Gastrocnemius medialis (tissue), 4 donors: ENCODE measurements at places on chromosomes 3 and 15.
A peak's percentile ranks its signal among the peaks of the same experiment; 100 is the strongest.

GRCh38 chr3:151563305-151563704, 102.4 kb upstream of the IGSF10 start:
- DNase-seq: no peak

DNA sequence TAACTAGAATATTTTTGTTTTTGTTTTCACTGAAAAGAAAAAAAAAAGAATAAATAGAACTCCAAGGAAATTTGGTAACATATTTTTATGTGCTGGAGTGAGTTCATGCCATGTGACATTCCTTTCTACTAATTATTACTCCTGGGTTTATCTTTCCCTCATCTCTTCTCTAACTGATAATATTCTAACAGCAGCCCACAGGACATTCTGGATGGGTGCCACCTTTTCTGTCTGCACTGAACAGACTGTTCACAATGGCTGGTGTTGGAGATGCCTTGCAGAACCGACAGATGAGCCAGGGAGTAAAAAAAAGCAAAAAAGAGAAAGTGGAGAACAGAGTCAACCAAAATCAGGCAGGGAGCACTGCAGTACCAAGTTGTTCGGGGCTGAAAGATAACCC, 151.3 kb downstream of the OR4M2 start:
- no peak for DNase-seq

- DNase-seq: no peak
Observed at GRCh38 chr3:130946882-130947281, 53.0 kb downstream of the ATP2C1 start.

DNA sequence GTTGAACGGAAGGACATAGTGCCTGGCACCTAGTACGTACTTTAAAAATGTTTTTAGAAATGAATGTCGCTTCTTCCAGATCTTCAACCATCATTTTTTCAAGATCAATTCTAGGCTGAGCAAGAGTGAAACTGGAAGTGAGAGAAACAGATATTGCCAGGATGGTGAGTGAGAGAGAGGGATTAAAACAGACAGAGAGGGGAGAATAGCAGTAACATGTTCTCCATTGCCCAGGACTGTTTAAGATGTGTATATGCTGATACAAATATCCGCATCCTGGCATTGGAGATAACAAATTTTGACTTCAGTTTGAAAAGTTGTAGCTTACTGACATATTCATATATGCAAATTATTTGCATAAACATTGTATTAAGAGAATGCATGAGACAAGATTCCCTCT, 1156.1 kb downstream of the TBL1XR1 start:
- no peak for DNase-seq

GRCh38 chr3:100556673-100557310, 52.6 kb upstream of the ADGRG7 start:
- DNase-seq: no peak

GRCh38 chr3:149621218-149622005, 36.4 kb downstream of the WWTR1 start:
- DNase-seq: no peak

DNA sequence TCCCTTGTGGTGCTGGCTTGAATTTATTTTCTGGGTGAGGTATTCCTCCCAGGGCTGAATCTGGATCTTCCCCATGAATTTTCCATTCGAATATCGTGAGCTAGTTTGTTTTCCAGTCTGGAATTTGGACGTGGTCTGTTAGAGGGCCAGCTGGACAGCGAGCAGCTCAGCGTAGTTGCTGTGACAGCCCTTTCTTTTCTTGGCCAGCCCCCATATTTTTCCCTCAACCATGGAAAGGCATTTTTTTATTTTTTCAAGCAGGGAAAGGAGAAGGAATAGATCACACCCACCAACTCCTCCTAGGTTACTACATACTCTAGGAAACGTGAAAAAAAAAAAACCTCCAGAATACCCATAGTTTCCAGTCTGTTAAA, 152.0 kb downstream of the KLHL25 start:
- DNase-seq: peak; percentile 32

DNA sequence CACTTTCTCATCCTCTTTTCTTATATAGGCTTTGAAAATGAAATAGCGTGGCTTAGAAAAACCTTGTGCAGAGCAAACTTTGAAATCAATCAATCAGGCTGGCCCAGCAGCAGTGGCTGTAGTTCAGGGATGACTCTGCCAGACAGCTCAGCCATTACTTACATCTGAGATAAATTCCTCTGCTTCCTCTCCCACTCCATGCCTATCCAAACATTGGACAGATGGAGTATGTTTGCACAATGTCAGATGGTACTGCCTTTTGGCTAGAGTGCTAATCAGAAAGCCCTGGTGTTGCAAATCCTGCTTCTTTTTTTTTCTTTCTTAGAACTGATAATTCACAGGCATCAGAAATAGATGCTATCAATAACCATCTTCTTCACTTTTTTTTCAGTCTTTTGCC, 1065.1 kb downstream of the AGBL1 start:
- DNase-seq: no peak

- no peak for DNase-seq
Observed at GRCh38 chr15:66542896-66543295, 22.9 kb downstream of the LCTL start.

- DNase-seq: no peak
Observed at GRCh38 chr3:72137865-72138861, 353.2 kb upstream of the PROK2 start.

GRCh38 chr3:101803173-101803782, 24.3 kb downstream of the NXPE3 start:
- no peak for DNase-seq

- no peak for DNase-seq
Observed at GRCh38 chr15:71272932-71273331, 157.7 kb downstream of the THSD4 start.

DNA sequence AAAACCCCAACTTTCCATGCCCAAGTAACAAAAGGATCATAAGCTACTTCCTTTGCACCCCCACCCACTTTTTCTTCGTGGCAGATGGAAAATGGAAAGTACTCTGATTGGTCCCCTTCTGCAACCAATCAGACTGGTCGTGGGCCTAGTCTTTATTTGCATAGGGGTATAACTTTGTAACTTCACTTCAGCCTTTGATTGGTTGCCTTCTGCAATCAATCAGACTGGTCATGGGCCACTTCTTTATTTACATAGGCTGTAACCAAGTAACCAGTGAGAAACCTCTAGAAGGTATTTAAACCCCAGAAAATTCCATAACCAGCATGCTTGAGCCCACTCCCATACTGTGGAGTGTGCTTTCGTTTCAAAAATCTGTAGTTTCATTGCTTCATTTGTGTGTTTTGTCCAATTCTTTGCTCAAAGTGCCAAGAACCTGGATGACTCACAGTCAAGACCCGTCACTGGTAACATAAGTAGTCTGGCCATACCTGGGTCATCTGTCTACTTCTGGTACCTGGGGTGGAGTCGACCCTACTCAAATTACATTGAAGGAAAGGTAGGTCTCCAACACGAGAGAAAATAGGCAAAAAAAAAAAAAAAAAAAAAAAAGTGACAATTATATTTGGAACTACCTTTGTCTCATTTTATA, 41.9 kb downstream of the CMTM8 start:
- DNase-seq: no peak

DNA sequence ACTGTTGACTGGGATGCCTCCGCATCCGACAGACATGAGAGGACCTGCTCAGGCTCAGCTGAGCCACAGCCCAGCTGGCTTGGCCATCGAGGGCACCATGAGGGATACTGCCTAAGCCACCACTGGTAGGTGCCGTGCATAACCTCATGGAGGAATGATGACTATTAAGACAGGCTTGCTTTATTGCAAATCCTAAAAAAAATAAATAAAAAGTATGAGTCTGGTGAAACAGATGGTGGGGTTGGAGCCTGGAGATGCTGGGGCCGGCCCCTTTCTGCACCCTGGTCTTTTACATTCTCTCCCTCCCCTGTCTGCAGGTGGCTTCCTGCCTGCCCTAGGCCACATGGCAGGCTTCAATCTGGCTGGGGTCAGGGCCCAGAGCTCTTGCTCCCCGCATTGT, 24.0 kb upstream of the RAD18 start:
- DNase-seq: no peak

DNA sequence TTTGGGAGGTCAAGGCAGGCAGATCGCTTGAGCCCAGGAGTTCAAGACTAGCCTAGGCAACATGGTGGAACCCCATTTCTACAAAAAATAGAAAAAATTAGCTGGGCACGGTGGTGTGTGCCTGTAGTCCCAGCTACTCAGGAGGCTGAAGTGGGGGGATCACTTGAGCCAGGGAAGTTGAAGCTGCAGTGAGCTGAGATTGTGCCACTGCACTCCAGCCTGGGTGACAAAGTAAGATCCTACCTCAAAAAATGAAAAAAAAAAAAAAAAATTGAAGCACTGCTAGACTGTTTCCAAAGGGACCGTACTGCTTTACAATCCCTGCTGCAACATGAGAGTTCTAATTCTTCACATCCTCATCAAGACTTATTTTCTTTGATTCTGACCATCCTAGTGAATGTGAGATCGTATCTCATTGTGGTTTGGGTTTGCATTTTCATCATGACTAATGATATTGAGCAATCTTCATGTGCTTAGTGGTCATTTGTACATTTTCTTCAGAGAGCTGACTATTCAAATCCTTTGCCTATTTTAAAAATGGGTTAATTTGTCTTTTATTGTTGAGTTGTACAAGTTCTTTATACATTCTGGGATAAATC, 10.8 kb downstream of the CMTM8 start:
- DNase-seq: no peak

DNA sequence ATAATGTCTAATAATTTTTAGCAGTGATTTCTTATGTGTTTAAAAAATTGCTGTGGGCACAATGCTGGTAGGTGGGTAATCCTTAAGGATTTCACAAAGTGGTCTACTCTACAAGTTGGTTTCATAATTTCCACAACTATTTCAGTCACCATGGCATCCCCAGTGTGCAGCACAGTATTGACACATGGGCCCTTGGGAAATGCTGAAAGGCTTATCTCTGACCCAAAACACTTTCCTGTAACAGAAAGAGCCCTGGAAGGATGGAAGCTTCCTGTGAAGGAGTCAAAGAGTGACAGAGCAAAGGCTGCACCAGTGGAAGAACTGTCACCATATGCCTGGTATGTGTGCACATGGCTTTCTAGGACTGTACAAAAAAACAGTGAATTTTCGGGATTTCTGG, 153.7 kb downstream of the ANO10 start:
- DNase-seq: no peak

GRCh38 chr15:62112616-62113593, 46.1 kb downstream of the C2CD4A start:
- DNase-seq: peak; percentile 66

- DNase-seq: no peak
Observed at GRCh38 chr15:65632780-65633375, 11.1 kb downstream of the SLC24A1 start.

DNA sequence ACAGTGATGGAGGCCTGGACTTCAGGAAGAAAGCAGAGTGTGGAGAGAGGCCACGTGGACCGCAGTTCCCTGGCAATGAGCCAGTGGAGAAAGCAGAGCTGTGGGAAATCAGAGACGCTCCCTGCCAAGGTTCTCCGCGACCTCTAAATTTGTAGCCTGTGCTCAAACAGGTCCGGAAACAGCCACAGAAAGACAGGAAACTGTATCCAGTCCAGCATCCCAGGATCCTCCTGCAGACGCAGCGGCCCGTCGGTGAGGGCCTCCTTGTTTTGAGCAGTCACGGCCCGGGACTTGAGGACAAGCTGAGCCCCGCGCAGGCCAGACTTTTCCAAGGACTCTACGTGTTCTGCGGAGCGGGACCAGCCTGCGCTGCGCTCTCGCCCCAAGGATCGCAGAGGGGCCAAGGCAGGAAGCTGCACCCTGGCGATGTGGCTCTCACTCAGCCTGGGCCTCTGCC, 22.3 kb downstream of the RPSA start:
- no peak for DNase-seq

DNA sequence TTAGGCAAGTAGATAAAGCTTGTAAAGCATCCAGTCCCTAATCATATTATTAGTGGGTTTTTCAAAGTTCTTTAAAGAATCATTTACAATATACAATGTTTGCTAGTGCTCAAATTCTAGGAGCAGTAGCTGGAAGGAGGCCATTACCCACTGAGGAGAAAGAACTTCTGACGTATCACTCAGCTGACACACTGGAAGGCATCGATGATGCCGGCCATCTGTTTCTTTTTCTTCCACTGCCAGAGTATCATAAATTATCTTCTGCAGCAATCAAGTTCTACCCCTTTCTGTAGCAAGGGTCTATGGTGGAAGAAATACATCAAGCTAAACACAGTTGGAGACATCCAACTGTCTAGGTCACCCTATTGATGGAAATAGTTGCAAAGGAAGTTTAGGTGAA, 243.2 kb upstream of the LRRN1 start:
- no peak for DNase-seq

- DNase-seq: no peak
Observed at GRCh38 chr15:89837134-89837829, 22.6 kb upstream of the ANPEP start.

DNA sequence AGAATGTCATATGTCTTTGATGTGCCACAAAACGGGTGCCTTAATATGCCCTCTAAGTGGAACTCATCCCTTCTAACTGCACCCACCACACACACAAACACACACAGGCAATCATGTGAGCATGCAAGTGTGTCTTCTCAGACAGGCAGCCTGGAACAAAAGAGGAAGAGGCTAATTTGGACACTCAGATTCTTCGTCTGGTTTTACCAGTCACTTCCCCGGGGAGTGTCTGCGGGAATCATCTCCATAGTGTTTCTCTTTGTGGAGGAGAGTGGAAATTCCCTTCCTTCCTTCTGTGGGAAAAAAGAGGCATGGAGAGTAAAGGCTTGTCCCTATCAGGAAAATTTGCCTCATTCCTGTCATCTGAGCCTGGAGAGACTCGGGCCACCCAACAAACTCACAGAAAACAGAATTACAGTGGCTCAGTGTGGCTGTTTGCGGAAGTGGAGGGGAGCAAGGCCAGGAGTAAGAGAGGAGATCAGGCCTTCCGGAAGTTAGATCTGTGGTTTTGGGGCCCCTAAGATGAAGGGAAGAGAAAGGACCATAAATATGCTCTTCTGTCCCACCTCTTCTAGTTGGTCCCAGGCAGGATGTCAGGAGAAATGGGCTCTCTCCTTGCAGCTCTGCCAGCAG, 212.6 kb upstream of the SEMA6D start:
- DNase-seq: no peak

DNA sequence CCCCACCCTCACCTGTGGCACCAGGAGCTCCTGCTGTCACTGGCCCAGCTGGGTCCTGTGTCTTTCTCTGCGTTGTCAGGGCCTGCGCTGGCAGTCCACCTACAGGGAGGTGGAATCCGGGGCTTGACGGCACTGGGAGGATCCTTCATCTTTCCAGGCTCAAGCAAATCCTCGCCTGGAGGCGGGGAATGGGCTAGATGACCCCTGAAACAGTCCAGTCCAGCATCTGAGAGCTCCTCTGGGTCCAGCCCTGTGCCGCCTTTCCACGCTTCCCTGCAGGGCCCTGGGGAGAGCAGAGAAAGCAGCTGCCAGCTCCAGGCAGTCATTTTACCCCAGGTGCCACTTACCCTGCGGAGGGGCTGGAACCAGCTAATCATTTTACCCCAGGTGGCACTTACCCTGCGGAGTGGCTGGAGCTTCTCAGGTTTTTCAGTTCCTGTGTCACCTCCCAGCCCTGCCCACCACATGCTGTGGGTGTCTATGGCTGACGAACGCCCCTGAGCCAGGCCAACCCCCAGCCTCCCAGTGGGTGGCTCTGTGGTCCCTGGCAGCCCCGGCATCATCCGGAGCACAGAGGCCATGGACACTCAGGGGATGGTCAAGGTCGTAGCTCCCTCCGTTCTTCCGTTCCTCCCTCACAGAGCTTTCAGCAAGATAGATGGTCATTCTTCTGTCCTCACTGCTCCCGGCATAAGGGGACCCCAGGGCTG, 17.9 kb upstream of the ADIPOQ start:
- no peak for DNase-seq

- no peak for DNase-seq
Observed at GRCh38 chr15:90033448-90033847, 32.3 kb downstream of the ZNF710 start.
